ENCODE measurements at places on chromosomes 3 and 15. TPM values are rescaled to one million over a fixed set of nuclear protein-coding genes. Genes with fewer than 3 reads are reported as not detected.

EHHADH gene
- 4.9 TPM for total RNA-seq

CPLX3 gene
- total RNA-seq = 0.32 TPM

STRIT1 gene
- not detected for total RNA-seq

BOC gene
- 32.9 TPM for total RNA-seq

GNAT1 gene
- not detected for total RNA-seq

MLH1 gene
- total RNA-seq = 30.4 TPM

SLC38A3 gene
- total RNA-seq = not detected

ALDH1A3 gene
- total RNA-seq = 2.8 TPM
